Activated T-helper 17 cell treated with anti-CD3 and anti-CD28 coated beads, Interleukin-2, amount 50 U/mL, for 72 hours (primary cell): ENCODE measurements at places on chromosomes 7 and 10.
A peak's percentile ranks its signal among the peaks of the same experiment; 100 is the strongest.

DNA sequence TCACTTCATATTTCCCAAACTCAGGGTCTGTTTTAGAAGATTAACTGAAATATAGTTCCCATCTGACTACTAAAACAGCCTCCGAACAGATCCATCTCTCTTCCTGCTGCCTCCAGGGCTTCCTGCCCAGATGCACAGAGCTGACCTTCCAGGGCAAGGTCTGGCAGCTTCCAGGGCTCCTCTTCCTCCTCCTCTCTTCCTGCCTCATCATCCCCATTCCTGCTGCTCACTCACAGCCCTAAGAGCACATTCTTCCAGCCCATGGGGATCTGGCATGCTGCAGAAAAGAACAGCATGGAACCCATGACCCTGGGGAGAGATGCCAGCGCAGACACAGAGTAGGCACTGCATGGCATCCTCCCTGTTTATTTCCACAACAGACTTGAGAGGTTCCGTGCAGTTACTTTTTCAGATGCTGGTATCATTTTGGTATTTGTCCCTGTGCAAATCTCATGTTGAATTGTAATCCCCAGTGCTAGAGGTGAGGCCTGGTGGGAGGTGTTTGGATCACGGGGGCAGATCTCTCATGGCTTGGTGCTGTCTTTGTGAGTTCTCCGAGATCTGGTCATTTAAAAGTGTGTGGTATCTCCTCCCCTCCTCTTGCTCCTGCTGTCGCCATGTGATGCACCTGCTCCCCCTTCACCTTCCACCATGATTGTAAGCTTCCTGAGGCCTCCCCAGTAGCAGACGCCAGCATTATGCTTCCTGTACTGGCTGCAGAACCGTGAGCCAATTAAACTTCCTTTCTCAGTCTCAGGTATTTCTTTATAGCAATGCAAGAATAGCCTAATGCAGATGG lies 4.4 kb downstream of the PKD1L1 start:
- ATAC-seq: no peak

GRCh38 chr10:123009105-123009820 lies 457 bp downstream of the ACADSB start:
- peak; percentile 4 for ATAC-seq

GRCh38 chr7:87687653-87688254 lies 59.6 kb downstream of the RUNDC3B start:
- ATAC-seq: no peak

DNA sequence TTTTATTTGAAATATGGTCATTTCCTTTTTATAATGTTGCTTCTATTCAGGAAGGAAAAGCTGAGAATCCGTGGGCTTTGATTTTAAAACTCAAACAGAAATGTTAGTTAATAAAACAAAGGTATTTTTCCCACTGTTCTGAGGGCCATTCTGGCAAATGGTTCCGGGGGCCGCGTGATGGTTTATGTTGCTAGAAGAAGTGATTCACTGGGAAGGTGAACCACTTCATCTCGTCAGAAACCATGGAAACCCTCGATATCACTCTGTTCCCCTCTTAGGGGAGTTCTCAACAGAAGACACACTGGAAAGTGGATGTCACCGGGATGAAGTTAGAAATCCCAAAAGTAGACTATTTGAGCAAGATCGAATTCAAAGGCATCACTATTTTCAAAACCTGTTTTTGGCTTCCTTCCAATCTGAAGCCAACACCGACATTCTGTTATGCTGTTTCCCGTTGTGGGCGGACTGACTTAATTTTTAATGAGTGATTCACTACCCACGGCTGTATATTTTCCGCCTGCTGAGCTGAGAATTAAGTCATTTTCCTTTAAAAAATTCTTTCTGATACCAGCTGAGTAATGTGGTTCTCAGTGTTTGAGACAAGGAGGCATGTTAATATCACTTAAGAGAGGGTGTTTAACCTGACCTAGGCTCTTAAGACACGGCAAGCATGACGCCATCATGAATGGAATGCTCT lies 84.1 kb downstream of the PTPRE start:
- peak; percentile 80 for ATAC-seq

DNA sequence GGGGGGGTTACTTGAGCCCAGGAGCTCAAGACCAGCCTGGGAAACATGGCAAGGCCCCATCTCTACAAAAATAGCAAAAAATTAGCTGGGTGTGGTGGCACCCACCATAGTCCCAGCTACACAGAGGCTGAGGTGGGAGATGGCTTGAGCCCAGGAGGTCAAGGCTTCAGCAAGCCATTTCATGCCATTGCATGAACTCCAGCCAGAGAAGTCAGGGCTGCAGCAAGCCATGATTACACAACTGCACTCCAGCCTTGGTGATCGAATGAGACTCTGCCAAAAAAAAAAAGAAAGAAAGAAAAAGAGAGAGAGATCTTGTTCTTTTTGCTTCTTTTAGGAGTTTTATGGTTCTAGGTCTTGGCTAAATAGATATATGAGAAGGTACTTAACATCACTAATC lies 200.2 kb upstream of the PHYHIPL start:
- no peak for ATAC-seq

- no peak for ATAC-seq
These were observed 29.6 kb downstream of the ARHGAP21 start for GRCh38 chr10:24694086-24694485.

GRCh38 chr7:20085086-20085485 lies 132.1 kb downstream of the MACC1 start:
- no peak for ATAC-seq

- ATAC-seq: no peak
These were observed 49.7 kb downstream of the ZEB1 start for GRCh38 chr10:31368724-31369123.

- no peak for ATAC-seq
These were observed 86.7 kb downstream of the DGKI start for GRCh38 chr7:137760111-137760510.

DNA sequence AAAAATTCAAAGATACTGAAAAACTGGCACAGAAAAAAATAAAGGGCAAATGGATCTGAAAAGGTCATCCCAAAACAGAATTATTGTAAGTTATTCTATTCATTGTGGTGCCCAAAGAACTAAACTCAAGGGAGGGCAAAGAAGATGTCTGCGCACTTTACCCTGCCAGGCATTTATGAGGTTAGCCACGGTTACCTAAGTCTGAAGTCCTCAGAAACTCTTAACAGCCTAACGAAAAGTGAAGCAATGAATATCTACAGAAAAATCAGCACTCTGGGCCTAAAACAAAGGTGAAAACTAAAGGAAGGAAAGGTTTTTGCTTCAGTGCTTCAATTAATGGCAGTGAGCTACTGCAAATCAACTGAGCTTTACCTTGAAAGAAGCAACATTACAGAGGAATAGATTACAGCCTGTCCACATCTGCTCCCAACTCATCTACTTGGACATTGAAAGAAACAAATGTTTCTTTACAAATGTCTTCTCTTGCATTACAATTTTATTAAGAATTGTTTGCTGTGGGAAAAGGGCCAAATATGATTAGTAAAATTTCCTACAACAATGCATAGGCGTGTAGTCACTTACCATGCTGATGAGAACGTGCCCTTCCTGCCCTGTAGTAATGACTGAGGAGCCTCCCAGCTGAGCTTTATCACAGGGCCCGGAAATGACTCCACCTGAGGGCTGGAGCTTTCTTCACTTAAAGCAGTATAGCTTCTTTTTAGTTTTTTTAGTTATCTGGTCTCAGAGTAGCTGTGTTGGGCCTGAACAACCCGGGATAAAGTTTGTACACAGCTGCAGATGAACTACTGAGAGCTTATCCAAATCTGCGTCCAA lies at the start of gene TUBAL3:
TUBAL3 (minus strand) TSS at position 621 of the 834 bp plus-strand sequence; CDS start at position 585, 36 bp downstream.
- ATAC-seq: peak; percentile 31

GRCh38 chr7:142063551-142064442 lies 47.7 kb upstream of the MGAM2 start:
- ATAC-seq: no peak

DNA sequence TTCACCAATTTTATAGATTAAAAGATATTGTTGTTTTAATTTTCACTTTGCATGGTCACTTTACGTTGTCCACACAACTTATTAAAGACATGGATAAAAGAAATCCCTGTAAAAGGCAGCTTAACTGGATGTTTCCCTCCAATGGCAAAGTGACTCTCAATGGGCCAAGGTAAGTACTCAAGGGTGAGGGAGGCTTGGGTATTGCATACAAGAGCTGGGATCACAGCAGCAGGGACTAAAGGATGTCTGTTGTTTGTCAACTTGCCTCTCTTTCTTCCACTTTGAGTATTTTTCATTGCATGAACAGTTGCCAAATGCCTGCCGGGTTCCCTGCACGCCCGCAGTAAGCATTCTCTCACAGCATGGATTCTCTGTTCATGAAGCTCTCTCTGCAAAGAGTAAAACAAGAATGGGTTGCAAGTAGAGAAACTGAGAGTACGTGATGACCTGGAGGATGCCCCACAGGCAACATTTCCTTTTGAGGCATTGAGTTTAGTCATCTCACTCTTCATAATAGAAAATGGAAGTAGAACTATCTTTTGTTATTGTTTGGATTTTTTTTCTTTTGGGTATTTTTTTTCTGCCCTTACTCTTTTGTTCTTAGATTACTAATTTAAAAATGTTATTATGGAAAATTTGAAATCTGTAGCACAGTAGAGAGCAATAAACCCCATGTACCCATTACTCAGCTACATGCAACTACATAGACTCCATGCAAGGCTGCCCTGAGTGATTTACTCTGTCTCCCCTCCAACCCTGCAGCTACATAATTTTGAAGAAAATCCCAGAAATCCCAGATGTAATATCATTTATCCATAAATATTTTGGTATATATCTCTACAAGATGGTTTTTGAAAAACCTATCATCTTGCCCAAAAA lies 26.3 kb downstream of the GPR141 start:
- ATAC-seq: peak; percentile 88

DNA sequence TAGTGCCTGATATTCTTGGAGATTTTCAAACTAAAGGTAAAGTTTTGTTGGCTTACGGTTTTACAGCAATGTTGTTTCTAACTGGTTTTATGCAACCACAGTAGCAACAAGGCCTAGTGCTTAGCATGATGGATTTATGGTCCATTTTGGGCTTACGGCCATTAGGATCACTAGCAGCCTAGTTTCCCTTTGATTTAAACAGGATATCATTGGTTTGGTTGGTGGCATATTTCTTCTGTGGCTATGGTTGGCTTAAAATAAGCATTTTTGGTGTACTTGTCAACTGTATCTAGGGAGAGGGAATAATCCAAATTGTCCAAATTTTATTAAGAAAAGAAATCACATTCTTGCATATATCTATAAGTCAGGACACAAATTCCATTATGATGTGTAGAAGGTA lies 194.0 kb downstream of the HDAC9 start:
- ATAC-seq: no peak

- ATAC-seq: no peak
These were observed 86.2 kb downstream of the HIBADH start for GRCh38 chr7:27576360-27576944.

DNA sequence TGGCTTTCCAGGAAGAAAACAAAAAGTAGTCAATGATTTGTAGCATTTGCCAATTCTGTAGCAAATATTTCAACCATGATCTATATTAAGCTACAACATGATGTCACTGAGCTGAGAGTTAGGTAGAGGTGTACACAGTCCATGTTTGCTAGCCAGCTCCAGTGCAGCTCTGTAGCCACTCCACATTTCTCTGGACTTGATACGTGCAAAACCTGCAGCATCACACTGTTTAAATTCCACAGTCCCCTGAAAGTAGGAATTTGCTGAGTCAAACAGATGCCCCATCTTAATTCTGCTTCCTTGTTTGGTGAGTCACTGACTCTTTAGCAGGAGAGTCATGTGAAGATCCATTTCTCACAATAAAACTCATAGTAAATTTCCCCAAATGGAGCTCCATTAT lies 89.8 kb upstream of the LRRTM3 start:
- ATAC-seq: no peak
